Dorsolateral prefrontal cortex (tissue), 122 donors: ENCODE measurements at places on chromosomes 6 and 20. TPM values are rescaled to one million over a fixed set of nuclear protein-coding genes. Genes with fewer than 3 reads are reported as not detected.

Gene LPIN3
- 4.1 TPM for total RNA-seq

Gene SLC44A4
- total RNA-seq, result not detected

Gene ANKRD66
- total RNA-seq, result 0.56 TPM

Gene SLC17A1
- total RNA-seq, result not detected

Gene CST1
- total RNA-seq, result not detected

Gene SLC35F1
- total RNA-seq, result 42.4 TPM

Gene SLC22A1
- total RNA-seq, result 3.0 TPM

Gene CPXM1
- 0.37 TPM for total RNA-seq

Gene PBX2
- 57.4 TPM for total RNA-seq

Gene NHLRC1
- total RNA-seq, result 4.2 TPM

Gene TAAR5
- total RNA-seq, result not detected

Gene BMP7
- total RNA-seq, result 30.9 TPM

Gene FOXF2
- total RNA-seq, result 7.3 TPM

Gene HAO1
- not detected for total RNA-seq

Gene HLA-DMA
- 12.3 TPM for total RNA-seq

Gene IL17F
- not detected for total RNA-seq

Gene TFAP2D
- not detected for total RNA-seq

Gene COQ3
- 12.3 TPM for total RNA-seq

Gene FITM2
- total RNA-seq, result 15.1 TPM

Gene TBXT
- not detected for total RNA-seq

Gene C20orf202
- total RNA-seq, result not detected

Gene EXOC2
- total RNA-seq, result 28.1 TPM

Gene CDSN
- not detected for total RNA-seq

Gene MYL9
- total RNA-seq, result 15.4 TPM

Gene MROH8
- 10.2 TPM for total RNA-seq

Gene ZSCAN26
- total RNA-seq, result 34.7 TPM

Gene EDEM2
- total RNA-seq, result 11.2 TPM

Gene ADTRP
- 6.1 TPM for total RNA-seq

Gene NR2E1
- total RNA-seq, result 14.2 TPM

Gene LY6G6F
- total RNA-seq, result not detected

Gene ZKSCAN3
- total RNA-seq, result 6.1 TPM

Gene FAM83C
- total RNA-seq, result not detected

Gene DDO
- total RNA-seq, result 2.2 TPM

Gene NELFCD
- 65.4 TPM for total RNA-seq

Gene SLC12A5
- 354 TPM for total RNA-seq

Gene PLA2G7
- total RNA-seq, result 2.1 TPM

Gene USP49
- total RNA-seq, result 9.7 TPM

Gene JPH2
- 0.68 TPM for total RNA-seq

Gene IL17A
- not detected for total RNA-seq

Gene DLK2
- 2.7 TPM for total RNA-seq

Gene NOTCH4
- total RNA-seq, result 21.2 TPM

Gene HLA-DRA
- total RNA-seq, result 36.7 TPM
